Suprapubic skin (tissue), 4 donors: ENCODE measurements at places on chromosomes 3 and 15. TPM values are rescaled to one million over a fixed set of nuclear protein-coding genes. Genes with fewer than 3 reads are reported as not detected.

DNA sequence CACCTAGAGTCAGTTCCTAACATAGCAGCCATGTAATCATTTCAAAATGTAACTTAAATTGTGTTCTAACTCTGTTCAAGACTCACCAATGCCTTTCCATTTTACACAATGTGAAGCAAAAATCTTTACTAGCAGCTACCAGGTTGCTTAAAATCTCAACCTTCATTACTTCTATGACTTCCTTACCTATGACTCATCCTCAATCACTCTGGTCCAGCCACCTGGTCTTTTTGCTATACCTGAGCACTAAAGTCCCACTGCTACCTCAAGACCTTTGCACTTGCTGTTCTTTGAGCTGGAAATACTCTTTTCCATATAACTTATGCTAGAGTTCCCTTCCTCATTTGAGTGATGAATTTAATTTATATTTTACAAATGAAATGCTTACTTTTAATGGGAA, 993.2 kb downstream of the NTRK3 start:
- no peaks in the 10 kb centered on the region for H3K4me1 ChIP-seq
- H3K4me3 ChIP-seq, result no peak overlapping the region
- no peak overlapping the region for H3K27ac ChIP-seq

DNA sequence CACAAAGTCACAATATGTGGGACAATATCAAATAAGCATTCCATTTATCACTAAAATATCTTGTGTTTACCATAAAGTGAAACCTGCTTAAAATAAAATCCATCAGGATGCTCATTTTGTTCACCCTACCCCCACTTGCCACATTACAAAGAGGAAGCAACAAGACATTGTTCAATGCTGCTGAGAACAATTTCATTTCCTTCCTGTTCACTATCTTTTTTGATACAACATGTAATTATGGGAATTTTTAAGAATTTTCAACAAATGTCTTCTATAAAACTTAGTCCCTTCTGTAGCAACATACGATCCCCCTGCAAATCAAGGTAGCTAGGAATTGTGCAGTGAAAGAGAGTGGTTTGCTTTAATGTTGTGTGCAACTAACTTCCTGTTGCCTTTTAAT, 34.9 kb upstream of the GPR160 start:
- H3K4me1 ChIP-seq, result no peaks in the 10 kb centered on the region
- H3K27me3 ChIP-seq, result no peaks in the 10 kb centered on the region
- no peaks in the 10 kb centered on the region for H3K36me3 ChIP-seq
- no peak for DNase-seq

The KNL1 gene
- total RNA-seq, result 2.7 TPM

The CLDN1 gene
- total RNA-seq, result 653 TPM

The UBL7 gene
- 58.9 TPM for total RNA-seq

The PLSCR5 gene
- not detected for total RNA-seq
